ENCODE measurements at places on chromosomes 1 and 21.

DNA sequence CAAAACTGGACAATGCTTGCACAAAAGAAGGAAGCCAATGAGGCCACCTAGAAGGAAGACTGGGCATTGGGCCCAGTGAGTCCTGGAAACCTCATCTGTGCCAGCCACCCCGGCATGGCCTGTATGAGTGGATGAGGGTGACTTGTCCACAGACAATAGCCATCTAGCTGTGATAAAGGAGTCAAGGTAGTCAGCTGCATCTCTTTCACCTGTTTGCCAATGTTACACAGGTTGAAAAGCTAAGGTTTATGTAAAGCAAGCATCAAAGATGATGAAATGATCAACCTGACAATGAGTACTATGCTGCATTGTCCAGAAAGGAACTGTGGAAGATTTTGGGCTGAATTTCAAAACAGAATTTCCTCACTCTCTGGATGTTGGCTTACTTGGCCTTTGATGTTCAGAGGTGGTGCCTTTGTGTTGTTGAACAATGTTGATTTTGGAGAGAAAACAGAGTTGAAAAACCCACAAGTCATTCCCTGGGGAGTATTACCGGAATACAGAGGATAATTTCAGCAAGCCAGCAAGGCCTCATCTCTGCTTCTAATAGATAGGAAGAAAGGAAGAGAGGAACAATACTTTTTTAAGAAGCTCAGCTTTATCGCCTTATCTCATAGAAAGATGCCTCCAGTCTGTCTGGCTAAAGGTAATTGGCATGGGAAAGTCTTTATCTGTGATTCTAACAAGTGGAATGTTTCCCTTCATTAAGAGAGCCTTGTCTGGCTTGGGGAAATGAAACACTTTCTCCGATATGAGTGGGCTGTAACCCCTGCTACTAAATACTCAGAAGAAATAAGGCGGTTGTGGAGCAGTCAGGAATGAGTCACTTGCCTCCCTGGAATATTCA is 11.4 kb upstream of the SELE start:
- H3K27ac ChIP-seq, result no peak overlapping the region
- H3K36me3 ChIP-seq, result no peaks in the 10 kb centered on the region
- no peaks in the 10 kb centered on the region for H3K4me1 ChIP-seq
- no peak overlapping the region for H3K4me3 ChIP-seq

DNA sequence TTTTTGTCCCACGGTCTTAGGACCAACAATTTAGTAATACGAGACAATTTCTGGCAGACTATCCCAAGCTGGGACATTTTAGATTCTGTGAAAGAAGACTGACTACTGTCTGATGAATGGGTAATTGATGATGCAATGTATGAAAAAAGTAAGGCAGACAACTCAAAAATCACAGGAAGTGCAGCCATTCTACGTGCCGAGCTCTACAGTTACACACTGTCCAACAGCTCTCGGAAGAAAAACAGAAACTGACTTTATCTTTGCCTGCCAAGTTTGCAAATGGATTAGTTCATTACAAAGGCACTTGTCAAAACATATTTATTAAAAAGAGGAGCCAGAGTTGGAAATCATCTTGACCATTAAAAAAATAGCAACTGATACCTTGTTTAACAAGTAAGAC is 31.3 kb downstream of the ZBTB8B start:
- no peak for DNase-seq
- no peaks in the 10 kb centered on the region for H3K4me1 ChIP-seq
- H3K4me3 ChIP-seq, result no peak overlapping the region
- H3K27ac ChIP-seq, result no peak overlapping the region
- peaks cover 33% of the 10 kb centered on the region for H3K27me3 ChIP-seq
- H3K36me3 ChIP-seq, result no peaks in the 10 kb centered on the region

GRCh38 chr1:16998589-16998988 is 13.1 kb downstream of the ATP13A2 start:
- peaks cover 31% of the 10 kb centered on the region for H3K36me3 ChIP-seq
- no peak overlapping the region for H3K4me3 ChIP-seq
- H3K4me1 ChIP-seq, result no peaks in the 10 kb centered on the region
- no peaks in the 10 kb centered on the region for H3K27me3 ChIP-seq

DNA sequence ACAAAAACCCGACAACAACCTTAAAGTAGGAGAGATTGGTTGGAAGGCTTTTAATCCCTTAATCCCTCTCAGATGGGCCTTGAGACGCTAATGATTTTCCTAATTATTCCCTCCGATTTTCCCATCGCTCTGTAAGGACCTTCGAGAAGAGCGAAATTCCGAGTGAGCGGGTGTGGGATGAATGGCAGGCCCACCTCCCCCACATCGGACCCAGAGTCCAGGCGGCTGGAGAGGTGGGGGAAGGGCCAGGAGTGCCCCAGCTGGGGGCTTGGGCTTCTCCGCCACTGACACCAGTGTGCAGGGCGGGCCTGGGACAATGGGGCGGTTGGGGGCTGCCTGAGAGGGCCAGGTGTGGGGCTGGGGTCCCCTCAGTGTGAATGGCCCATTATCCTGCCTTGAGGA is 23.4 kb downstream of the RHBG start:
- DNase-seq, result no peak
- no peaks in the 10 kb centered on the region for H3K4me1 ChIP-seq
- no peaks in the 10 kb centered on the region for H3K36me3 ChIP-seq
- no peak overlapping the region for H3K27ac ChIP-seq
- no peak overlapping the region for H3K4me3 ChIP-seq
- peaks cover 46% of the 10 kb centered on the region for H3K27me3 ChIP-seq

GRCh38 chr1:85315789-85316188 is 39.4 kb upstream of the BCL10 start:
- peaks cover 91% of the 10 kb centered on the region for H3K27me3 ChIP-seq
- H3K4me1 ChIP-seq, result peaks cover 3% of the 10 kb centered on the region
- H3K36me3 ChIP-seq, result no peaks in the 10 kb centered on the region
- no peak for DNase-seq
- no peak overlapping the region for H3K4me3 ChIP-seq
- no peak overlapping the region for H3K27ac ChIP-seq

DNA sequence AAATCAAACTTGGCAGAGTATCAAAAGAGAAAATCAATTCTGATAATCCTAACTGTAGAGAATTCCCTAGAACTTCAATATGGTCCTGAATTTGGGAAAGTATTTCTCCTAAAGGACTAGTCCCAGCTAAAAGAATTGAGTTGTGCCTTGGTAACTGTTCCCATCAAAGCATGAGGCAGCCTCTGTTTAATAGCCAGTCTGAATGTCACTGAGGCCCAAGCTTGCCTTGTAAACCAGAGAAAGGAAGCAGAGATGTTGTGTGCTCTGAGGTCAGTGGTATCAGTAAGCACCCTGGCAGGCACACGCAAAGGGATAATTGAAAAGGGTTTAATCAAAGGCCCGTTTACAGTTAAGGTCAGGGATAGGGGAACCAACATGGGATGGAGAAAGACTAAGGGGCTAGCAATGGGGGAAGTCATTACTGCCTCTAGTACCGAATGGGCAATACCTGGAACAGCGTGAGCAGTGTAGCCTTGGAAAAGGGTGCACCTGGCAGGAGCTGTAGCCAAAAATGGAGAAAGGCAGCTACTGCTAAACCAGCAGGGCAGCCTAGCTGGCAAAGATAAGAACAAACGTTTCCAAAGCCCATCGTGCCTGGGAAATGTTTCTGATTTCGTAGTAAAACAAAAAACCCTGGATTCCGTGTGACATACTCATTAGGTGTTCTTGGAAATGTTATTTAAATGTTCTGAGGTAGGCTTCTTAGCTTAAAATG is 635.5 kb downstream of the PLPP3 start:
- no peak for DNase-seq
- no peak overlapping the region for H3K4me3 ChIP-seq
- no peak overlapping the region for H3K27ac ChIP-seq
- H3K4me1 ChIP-seq, result no peaks in the 10 kb centered on the region
- H3K36me3 ChIP-seq, result no peaks in the 10 kb centered on the region

GRCh38 chr1:26027716-26028489 is 6.3 kb downstream of the EXTL1 start:
- no peak overlapping the region for H3K4me3 ChIP-seq
- no peaks in the 10 kb centered on the region for H3K36me3 ChIP-seq
- H3K27ac ChIP-seq, result peak overlapping the region; percentile 4
- no peak for DNase-seq

DNA sequence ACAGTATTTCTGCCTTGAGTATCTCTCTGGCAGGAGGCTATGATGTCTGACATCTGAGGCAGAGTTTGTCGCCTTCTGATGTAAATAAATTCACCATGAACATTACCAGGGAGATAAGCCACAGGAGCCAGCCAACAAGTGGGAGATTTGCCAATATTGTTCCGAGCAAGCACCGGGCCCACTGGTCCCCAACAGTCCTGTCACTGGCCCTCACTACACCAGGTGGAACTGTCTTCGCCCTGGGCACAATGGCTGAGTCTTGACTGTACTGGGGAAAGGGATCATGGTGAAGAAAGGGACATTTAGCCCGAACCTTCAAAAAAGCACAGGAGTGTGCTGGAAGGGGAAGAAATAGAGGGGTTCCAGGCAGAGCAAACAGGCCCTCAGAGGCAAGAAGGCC is 57.4 kb downstream of the HMGB4 start:
- no peak overlapping the region for H3K27ac ChIP-seq
- no peak overlapping the region for H3K4me3 ChIP-seq
- no peaks in the 10 kb centered on the region for H3K36me3 ChIP-seq
- no peak for DNase-seq
- no peaks in the 10 kb centered on the region for H3K4me1 ChIP-seq

- DNase-seq, result no peak
- no peak overlapping the region for H3K27ac ChIP-seq
- no peaks in the 10 kb centered on the region for H3K4me1 ChIP-seq
- no peaks in the 10 kb centered on the region for H3K36me3 ChIP-seq
Observed at GRCh38 chr1:67559222-67559700, 125.7 kb upstream of the GADD45A start.

GRCh38 chr1:9699361-9699760 is 47.8 kb downstream of the PIK3CD start:
- H3K27me3 ChIP-seq, result no peaks in the 10 kb centered on the region
- peaks cover 60% of the 10 kb centered on the region for H3K4me1 ChIP-seq
- no peak for DNase-seq
- H3K27ac ChIP-seq, result peak overlapping the region; percentile 86
- peaks cover 35% of the 10 kb centered on the region for H3K36me3 ChIP-seq

GRCh38 chr1:28136922-28137613 is 39.4 kb downstream of the PTAFR start:
- H3K27ac ChIP-seq, result no peak overlapping the region
- no peak for DNase-seq
- no peaks in the 10 kb centered on the region for H3K36me3 ChIP-seq

DNA sequence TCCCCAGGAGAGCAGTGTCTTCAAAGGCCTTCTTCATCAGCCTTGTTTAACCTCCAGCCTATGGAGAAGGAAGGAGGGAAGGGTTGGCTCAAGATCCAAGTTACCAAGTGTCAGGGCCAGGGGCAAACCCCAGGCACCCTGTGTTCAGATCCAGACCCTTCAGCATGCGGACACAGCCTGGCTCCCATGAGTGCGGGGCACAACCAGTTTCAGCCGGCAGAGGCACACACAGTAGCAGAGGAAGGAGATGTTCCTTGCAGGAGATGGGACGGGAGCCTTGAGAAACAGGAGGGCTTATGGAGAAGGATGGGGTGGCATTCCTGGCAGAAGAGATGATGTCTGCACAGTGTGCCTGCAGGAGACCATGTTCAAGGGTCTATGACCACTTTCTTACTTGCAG is 161.7 kb upstream of the EDN2 start:
- H3K27me3 ChIP-seq, result no peaks in the 10 kb centered on the region
- peaks cover 1% of the 10 kb centered on the region for H3K36me3 ChIP-seq
- H3K27ac ChIP-seq, result no peak overlapping the region
- no peak overlapping the region for H3K4me3 ChIP-seq
- peaks cover 45% of the 10 kb centered on the region for H3K4me1 ChIP-seq

DNA sequence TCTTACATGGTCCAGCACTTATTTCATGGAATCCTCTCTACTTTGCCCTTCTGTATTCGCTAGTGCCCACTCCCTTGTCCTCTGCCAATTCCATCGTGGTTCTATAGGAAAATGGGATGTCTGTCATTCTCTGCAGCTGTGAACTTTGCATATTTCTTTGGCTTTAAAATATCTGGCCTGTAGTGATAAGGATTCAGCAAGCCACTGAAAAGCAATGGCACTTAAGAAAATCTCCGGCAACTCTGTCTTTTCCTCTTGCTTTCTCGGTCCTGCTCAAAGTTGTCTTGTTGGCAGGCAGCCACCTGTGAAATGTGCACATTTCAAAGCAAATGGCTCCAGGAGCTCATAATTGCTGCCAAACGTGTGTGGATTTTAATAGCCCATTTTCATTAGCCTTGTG is 91.8 kb downstream of the CHD1L start:
- peaks cover 1% of the 10 kb centered on the region for H3K36me3 ChIP-seq
- H3K4me3 ChIP-seq, result no peak overlapping the region

DNA sequence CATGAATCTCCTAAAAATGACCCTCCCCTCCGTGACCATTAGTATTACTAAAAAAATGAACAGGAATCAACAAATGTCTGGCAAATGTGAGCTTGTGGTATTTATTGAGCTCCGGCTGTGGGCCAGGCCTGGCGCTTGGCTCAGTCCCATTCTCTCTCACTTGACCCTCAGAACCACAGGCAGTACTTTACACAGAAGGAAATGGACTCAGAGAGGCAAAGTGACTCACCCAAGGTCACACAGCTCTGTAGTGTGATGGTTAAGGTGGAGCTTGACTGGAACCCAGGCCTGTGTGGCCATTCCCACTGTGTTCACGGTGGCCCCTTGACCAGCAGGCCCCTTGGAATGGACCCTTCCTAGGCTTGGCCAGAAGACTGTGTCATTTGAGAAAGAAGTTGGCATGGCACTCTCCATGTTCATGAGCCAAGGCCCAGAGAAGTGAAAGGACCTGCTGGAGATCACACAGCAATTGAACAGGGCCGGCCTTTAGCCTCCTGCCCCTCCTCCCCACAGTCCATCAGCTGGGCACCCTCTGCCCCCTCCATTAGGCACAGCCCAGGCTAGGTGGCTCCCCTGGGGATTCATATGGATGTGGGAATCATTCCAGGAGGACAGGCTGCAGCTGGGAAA is 32.1 kb downstream of the FAM151A start:
- H3K4me3 ChIP-seq, result no peak overlapping the region
- H3K4me1 ChIP-seq, result peaks cover 7% of the 10 kb centered on the region
- H3K36me3 ChIP-seq, result no peaks in the 10 kb centered on the region
- no peak overlapping the region for H3K27ac ChIP-seq
- H3K27me3 ChIP-seq, result no peaks in the 10 kb centered on the region

DNA sequence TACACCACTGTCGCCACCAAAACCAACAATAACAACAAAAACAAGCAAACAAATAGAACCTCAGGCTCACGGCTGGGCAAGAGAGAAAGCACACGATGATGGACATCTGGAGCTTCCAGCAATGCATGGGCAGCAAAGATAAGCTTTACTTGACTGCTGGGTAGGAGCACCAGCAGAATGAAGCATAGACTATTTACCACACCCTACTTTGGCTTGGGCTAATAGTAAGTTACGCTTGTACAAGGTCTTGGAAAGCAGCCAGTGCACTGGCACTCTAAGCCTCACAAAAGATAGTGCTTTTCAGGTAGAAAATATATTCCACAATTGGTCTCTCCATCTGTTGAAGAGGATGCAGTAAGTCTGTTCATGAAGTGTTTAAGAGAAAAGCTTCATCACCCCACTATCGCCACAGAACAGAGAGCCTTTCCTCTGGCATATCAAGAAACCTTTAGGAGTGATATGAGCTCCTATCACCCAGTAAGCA is 13.6 kb downstream of the ADIPOR1 start:
- H3K4me3 ChIP-seq, result no peak overlapping the region
- peak overlapping the region; percentile 17 for H3K27ac ChIP-seq
- H3K36me3 ChIP-seq, result peaks cover 71% of the 10 kb centered on the region
- no peak for DNase-seq
- no peaks in the 10 kb centered on the region for H3K27me3 ChIP-seq
- H3K4me1 ChIP-seq, result no peaks in the 10 kb centered on the region
